CD4-positive, alpha-beta memory T cell (primary cell): ENCODE measurements at places on chromosomes 16 and 17.

DNA sequence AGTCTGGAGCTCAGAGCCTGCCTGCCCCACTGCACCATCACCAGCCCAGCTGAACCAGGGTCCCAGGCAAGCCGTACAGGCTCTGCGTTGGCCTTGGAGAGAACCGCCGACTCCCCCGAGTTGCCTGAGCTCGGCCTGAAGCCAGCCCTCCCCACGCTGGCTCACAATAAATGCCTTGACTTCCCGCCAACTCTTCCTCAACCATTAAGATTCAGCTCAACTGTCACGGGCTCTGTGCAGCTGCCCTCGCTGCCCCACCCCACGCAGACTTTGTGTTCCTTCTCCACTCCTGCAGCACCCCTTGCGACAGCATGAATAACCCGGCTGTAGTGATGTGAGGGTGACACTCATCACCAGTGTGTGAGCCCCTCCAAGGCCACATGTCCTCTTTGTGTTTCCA lies 4.8 kb upstream of the QPRT start:
- DNase-seq = no peak
- H3K4me3 ChIP-seq = no peak overlapping the region
- no peak overlapping the region for H3K27ac ChIP-seq
- H3K36me3 ChIP-seq = no peaks in the 10 kb centered on the region

DNA sequence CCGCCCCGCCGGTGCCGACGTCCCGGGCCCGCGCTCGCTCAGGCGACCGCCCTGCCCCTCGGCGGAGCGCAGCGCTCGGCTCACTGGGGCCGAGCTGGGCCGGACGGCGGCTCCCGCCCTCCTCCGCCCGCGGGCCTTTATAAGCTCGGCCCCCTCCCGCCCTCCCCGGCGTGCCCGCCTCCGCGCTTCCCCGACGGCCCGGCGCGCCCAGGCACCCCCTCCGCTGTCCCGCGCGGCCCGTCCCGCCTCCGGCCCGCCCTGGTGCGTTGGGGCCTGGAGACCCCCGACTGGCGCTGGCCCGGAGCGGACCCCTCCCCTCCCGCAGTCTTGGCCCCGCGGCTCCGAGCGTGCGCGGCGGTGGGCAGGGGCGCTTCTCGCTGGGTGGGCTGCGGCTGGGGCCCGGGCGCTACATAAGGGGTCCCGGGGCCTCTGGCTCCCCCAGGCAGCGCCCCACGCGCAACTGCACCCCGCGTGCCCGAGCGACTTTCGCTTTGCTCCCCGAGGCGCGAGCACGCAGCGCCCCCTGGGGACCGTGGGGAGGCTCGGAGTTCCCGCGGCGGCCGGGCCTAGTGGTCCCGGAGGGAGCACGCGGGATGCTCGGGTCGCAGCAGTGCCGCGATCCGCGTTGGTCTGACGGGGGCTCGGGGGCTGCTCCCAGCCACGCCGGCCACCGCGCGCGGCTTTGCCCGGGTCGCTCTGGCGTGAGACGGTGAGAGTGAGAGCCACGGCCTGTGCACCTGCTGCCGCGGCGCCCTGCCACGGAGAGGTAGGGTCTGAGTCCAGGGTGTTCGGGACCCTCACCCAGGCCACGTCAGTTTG lies at the start of gene PIEZO1:
TSS of gene PIEZO1 (minus strand) at position 115 of the 819 bp plus-strand sequence. CDS start 256 bp downstream, outside the sequence.
- H3K4me3 ChIP-seq = peak within 1 kb of the TSS; percentile 70
- H3K27me3 ChIP-seq = no peaks in the 10 kb centered on the region
- H3K27ac ChIP-seq = peak within 1 kb of the TSS; percentile 74
- H3K36me3 ChIP-seq = no peaks in the 10 kb centered on the region
- DNase-seq = peak; percentile 88
- H3K4me1 ChIP-seq = peaks cover 52% of the 10 kb centered on the region

DNA sequence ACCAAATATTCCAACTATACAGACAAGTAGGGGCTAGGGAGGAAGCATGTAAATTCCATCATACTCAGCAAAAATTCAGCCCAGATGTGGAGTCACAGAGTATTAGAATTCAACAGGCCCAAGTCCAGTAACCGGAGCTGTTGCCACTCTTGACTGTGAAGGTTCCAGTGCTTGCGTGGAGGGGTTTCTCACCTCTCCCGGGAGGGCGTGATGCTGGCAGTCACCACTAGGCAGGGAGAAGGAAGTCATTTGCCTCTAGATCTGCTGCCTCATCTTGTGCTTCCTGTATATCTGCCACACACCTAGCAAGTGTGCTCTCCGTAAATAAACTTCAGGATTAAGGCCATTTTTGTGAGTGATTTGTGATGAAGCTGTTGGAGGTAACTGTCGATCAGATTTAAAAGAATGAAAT lies 1.0 kb upstream of the CKLF start:
- peak overlapping the region; percentile 72 for H3K27ac ChIP-seq
- H3K4me1 ChIP-seq = peaks cover 82% of the 10 kb centered on the region
- H3K4me3 ChIP-seq = peak overlapping the region; percentile 19
- no peaks in the 10 kb centered on the region for H3K36me3 ChIP-seq

DNA sequence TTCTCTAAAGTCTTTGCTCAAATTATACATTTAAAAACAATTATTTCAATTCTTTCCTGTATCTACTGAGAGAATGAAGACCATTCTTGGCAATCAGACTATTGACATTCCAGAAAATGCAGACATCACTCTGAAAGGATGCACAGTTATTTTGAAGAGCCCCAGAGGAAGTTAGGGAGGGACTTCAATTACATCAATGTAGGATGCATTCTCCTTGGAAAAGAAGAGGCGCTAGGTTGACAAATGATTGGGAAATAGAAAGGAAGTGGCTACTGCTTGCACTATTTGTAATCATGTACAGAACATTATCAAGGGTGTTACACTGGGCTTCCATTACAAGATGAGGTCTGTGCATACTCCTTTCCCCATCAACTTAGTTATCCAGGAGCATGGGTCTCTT lies 74.3 kb downstream of the SSH2 start:
- H3K4me1 ChIP-seq = no peaks in the 10 kb centered on the region
- no peaks in the 10 kb centered on the region for H3K27me3 ChIP-seq
- DNase-seq = no peak
- no peak overlapping the region for H3K27ac ChIP-seq

- H3K36me3 ChIP-seq = no peaks in the 10 kb centered on the region
- H3K4me1 ChIP-seq = peaks cover 7% of the 10 kb centered on the region
- H3K27me3 ChIP-seq = no peaks in the 10 kb centered on the region
- H3K27ac ChIP-seq = no peak overlapping the region
Measured at GRCh38 chr16:68509381-68509780, 29.7 kb upstream of the ZFP90 start.

GRCh38 chr17:40344421-40345160 lies 19.9 kb downstream of the GJD3 start:
- peaks cover 80% of the 10 kb centered on the region for H3K4me1 ChIP-seq
- no peaks in the 10 kb centered on the region for H3K27me3 ChIP-seq
- peak overlapping the region; percentile 66 for H3K27ac ChIP-seq
- peaks cover 23% of the 10 kb centered on the region for H3K36me3 ChIP-seq

- no peak overlapping the region for H3K27ac ChIP-seq
- no peaks in the 10 kb centered on the region for H3K36me3 ChIP-seq
- H3K4me1 ChIP-seq = no peaks in the 10 kb centered on the region
Measured at GRCh38 chr17:55635253-55635914, 87.3 kb downstream of the TMEM100 start.

DNA sequence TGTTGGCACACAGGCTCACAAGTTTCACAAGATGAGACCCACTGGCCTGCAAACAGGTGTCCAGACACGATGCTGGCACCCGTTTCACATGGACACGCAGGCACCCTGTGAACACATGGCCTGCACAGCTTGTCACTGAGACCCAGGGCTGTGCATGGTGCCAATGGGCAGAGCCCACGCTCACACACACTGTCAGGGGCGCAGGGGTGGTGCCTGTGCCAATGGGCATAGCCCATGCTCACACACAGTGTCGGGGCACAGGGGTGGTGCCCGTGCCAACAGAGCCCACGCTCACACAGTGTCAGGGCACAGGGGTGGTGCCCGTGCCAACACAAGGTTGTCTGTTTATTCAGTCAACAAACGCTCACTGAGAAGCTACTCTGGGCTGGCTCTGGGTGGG lies 29.3 kb downstream of the CTU2 start:
- H3K4me3 ChIP-seq = no peak overlapping the region
- DNase-seq = no peak
- peaks cover 32% of the 10 kb centered on the region for H3K36me3 ChIP-seq
- no peaks in the 10 kb centered on the region for H3K27me3 ChIP-seq
- peaks cover 6% of the 10 kb centered on the region for H3K4me1 ChIP-seq
- no peak overlapping the region for H3K27ac ChIP-seq

GRCh38 chr17:53950207-53950857 lies 127.6 kb downstream of the KIF2B start:
- no peaks in the 10 kb centered on the region for H3K4me1 ChIP-seq
- H3K4me3 ChIP-seq = no peak overlapping the region
- no peaks in the 10 kb centered on the region for H3K36me3 ChIP-seq
- H3K27me3 ChIP-seq = no peaks in the 10 kb centered on the region
- DNase-seq = no peak
- no peak overlapping the region for H3K27ac ChIP-seq

DNA sequence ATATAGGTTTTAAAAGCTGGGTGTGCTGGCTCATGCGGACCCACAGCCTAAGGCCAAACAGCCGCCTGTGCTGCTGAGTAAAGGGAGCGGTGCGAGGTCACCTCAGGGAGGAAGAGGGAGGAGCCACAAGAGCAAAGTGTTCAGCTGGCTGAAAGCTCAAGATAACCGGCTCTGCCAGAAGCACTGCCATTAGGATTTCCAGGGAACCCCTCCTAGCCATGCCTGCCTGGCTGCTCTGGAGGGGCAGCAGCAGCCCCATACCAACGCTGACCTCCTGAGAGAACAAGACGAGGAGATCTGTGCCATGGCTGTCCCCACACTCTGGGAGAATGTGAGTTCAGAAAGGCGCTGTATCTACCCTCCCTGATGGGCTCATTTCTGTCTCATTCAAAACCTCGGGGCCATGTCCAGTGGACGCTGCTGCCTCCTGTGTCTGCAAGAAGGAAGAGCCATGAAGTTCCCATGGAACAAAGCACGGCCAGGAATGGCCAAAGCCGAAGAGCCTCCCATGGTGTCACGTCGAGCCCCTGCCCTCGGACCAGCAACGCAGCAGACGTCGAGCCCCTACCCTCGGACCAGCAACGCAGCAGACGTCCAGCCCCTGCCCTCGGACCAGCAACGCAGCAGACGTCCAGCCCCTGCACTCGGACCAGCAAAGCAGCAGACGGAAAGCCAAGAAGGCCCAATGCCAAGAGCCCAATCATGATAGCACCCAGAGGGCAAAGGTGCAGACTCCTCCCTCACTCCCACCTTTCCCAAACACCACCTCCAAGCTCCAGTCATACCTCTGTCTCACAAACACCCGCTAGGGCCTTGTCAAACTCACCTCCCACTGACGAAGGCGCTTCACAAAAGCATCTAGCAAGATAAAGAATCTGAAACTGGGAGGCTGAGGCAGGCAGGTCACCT lies 107.0 kb downstream of the ANKRD11 start:
- no peaks in the 10 kb centered on the region for H3K36me3 ChIP-seq
- H3K4me3 ChIP-seq = no peak overlapping the region
- DNase-seq = no peak
- H3K4me1 ChIP-seq = peaks cover 96% of the 10 kb centered on the region
- no peak overlapping the region for H3K27ac ChIP-seq
- no peaks in the 10 kb centered on the region for H3K27me3 ChIP-seq

GRCh38 chr17:82384730-82385481 lies 13.3 kb downstream of the UTS2R start:
- no peak overlapping the region for H3K4me3 ChIP-seq
- no peaks in the 10 kb centered on the region for H3K4me1 ChIP-seq
- DNase-seq = no peak
- H3K36me3 ChIP-seq = no peaks in the 10 kb centered on the region
- H3K27me3 ChIP-seq = no peaks in the 10 kb centered on the region
- no peak overlapping the region for H3K27ac ChIP-seq

- no peaks in the 10 kb centered on the region for H3K27me3 ChIP-seq
- H3K27ac ChIP-seq = no peak overlapping the region
- H3K4me3 ChIP-seq = no peak overlapping the region
- H3K4me1 ChIP-seq = peaks cover 9% of the 10 kb centered on the region
- DNase-seq = no peak
Measured at GRCh38 chr17:57419940-57420550, 163.7 kb downstream of the MSI2 start.

GRCh38 chr17:81222620-81222905 lies 202 bp downstream of the CEP131 start:
- H3K4me3 ChIP-seq = no peak overlapping the region
- H3K4me1 ChIP-seq = peaks cover 18% of the 10 kb centered on the region
- H3K36me3 ChIP-seq = no peaks in the 10 kb centered on the region
- DNase-seq = no peak
- H3K27me3 ChIP-seq = no peaks in the 10 kb centered on the region

DNA sequence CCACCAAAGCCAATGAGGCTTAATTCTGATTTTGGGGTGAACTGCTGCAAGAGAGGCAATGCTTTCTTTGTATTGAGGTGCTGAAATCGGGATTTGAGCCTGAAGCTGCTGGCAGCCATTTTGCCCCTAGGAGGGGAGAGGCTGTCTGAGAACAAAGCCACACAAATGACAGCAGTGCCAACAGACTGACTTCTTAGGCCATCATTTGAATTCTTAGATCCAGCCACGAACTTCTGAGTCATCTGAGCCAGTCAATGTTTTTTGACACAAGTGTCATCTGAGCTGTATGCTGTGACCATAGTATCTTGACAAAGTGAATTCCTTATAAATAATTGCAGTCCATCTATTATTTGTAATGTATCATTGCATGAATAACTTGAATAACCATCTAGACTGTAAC lies 29.0 kb downstream of the HYDIN start:
- H3K4me1 ChIP-seq = no peaks in the 10 kb centered on the region
- no peak overlapping the region for H3K27ac ChIP-seq
- no peaks in the 10 kb centered on the region for H3K27me3 ChIP-seq
- no peak overlapping the region for H3K4me3 ChIP-seq
- DNase-seq = no peak
